ENCODE measurements at places on chromosomes 5 and 9. TPM values are rescaled to one million over a fixed set of nuclear protein-coding genes. Genes with fewer than 3 reads are reported as not detected.

DNA sequence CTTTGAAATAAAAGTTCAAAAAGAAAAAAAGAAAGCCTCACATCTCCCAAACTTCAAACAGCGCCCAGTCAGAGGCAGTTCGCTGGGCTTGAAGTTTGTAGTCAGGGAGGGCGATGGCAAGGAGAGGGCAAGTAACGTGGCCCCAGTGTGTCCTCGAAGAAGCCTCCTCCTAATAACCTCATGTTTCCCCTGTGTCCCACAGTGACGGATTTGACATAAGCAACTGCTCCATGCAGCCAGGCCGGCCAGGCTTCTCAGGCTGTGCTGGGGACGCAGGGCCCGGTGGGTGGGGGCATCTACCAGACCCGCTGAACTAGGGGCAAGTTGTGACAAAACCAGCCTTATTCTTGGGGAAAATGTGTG is 172.2 kb downstream of the ERCC6L2 start:
- DNase-seq: no peak

Gene TUSC1
- total RNA-seq: not detected

DNA sequence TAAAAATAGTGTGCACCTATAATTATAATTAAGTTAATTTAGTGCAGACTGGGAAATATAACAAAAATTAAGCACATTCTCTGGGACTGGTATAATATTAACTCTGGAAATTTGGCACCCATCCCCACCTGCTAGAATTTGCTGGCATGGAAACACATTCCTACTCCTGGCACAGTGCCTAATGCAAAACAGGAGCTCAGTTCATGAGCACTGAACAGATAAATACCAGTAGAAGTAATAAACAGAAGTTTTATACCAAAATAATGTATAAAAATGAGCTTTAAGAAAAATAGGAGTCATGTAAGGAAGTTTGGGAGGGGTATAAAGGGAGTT is 23.7 kb upstream of the NPR3 start:
- DNase-seq: no peak

- no peak for DNase-seq
Measured at GRCh38 chr9:87594194-87594593, 96.5 kb downstream of the DAPK1 start.

- DNase-seq: no peak
Measured at GRCh38 chr9:6930827-6931226, 173.1 kb downstream of the KDM4C start.

DNA sequence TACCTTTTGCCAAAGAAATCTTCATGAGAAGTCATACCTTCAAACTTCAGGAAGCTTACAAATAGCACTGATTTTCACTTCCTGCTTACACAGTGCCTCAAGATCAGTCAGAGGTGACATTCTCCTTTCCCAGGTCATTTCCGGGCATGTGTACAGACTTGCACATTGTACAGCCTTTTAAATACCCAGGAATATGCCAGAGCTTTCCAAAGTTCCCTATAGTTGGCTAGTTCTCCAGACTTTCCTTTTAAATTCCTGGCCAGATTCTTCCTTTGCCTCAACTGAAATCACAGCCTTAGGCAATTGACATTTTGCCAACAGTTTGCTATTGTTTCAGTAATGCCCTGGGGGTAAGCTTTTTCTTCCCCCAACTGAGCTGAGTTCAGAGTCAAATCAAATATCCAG is 47.2 kb downstream of the RFX3 start:
- no peak for DNase-seq

Gene SV2C
- 0.02 TPM for total RNA-seq

- no peak for DNase-seq
Measured at GRCh38 chr5:149594206-149594895, 13.1 kb downstream of the ARHGEF37 start.

DNA sequence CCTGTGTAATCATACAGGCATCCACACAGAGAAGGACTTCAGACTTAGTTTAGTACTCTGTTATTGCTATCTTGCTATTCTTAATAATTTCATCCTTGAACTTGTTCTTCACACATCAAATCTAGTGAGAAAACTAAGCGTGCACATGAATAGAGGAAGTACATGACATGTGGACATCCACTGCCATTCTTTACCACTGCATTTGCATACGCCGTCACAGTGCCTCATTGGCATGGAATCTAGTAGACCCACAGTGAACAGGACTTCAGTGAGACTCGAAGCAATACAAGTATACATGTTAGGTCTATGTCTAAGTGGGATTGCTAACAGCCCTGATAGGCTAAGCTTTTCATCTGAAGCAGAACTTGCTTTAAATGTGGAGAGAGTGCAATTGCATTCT is 592.1 kb downstream of the TLE4 start:
- no peak for DNase-seq

DNA sequence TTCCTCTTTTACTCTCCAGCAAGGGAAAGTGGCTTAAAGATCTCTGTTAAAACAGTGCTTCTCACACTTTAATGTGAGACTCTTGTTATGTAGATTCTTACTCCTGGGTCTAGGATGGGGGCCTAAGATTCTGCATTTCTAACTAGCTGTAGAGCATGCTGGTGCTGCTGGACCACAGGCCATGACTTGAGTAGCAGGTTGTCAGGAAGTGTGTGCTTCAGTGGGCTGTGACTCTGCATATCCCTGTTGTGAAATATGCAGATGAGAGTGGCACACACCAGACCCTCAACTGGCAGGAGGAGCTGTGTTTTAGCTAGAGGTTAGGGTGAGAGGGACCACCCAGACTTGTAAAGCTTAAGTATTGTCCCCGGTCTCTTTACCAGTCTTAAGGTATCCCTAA is 191.1 kb upstream of the DMRT1 start:
- peak; percentile 49 for DNase-seq

GRCh38 chr9:78982849-78983248 is 588.9 kb upstream of the TLE4 start:
- no peak for DNase-seq

- no peak for DNase-seq
Measured at GRCh38 chr5:161152415-161152940, 300.5 kb upstream of the ATP10B start.

Gene FCN1
- total RNA-seq: not detected

DNA sequence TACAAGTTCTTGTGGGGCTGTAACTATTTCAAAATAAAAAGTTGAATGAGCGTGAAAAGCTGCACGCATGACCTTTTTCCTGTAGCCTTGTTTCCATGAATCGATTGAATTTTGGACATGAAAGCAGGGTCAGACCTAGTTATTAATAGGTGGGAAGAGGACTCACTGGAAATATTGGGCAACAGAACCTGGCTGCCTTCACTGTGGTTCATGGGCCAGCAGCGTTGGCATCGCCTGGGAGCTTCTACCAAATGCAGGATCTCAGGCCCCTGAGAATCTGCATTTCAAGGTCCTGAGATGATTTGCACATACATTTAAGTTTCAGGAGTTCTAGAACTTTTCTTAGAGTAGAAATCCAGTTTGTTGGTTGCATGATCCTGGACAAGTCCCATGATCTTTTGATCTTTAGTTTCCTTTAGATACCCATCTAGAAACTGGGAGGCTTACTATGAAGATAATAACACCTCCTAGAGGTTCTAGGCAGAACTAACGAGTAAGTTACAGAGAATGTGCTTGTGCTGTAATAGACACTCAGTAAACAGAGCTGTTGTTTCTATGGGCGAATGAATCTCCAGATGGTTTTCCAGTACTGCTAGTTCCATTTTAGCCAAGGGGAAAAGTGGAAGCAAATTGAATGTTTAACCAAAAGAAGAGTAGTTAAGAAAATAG is 12.4 kb downstream of the ANKRD33B start:
- DNase-seq: no peak

Gene ACER2
- total RNA-seq: 8.9 TPM

GRCh38 chr5:150114773-150115408 is 28.5 kb upstream of the CSF1R start:
- peak; percentile 10 for DNase-seq
